ENCODE measurements at places on chromosomes 2 and 18. TPM values are rescaled to one million over a fixed set of nuclear protein-coding genes. Genes with fewer than 3 reads are reported as not detected.

DNA sequence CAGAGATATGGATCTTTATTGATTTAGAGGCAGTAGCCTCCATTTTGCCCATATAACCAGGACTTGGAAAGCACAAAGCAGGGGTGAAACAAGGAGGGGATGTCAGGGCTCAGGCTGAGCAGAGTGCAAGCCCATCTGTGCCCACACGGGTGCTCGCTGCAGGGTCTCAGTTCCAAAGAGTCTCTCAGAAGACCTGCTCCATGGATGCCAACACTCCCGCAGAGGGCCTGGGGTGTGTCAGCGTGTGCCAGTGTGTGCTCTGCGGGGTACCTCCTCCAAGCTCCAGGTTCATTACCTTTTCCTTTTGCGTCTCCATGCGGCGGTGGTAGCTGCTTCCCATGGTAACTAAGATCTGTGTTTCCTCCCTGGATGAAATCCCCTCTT lies 107.5 kb downstream of the EIPR1 start:
- no peak for DNase-seq

GRCh38 chr18:9334973-9335696 lies 562 bp downstream of the TWSG1 start:
- DNase-seq: no peak

GRCh38 chr18:46423226-46423805 lies 233.7 kb downstream of the LOXHD1 start:
- no peak for DNase-seq

GRCh38 chr2:7881466-7881865 lies 800.4 kb upstream of the ID2 start:
- no peak for DNase-seq

Gene CAMKMT
- 12.6 TPM for total RNA-seq

Gene GKN1
- total RNA-seq: not detected

GRCh38 chr2:109454765-109455394 lies 158.9 kb downstream of the SEPTIN10 start:
- no peak for DNase-seq

- no peak for DNase-seq
Observed at GRCh38 chr2:65291216-65292105, 63.8 kb downstream of the ACTR2 start.
